ENCODE measurements at places on chromosomes 4 and X.

- DNase-seq: no peak
Measured at GRCh38 chr4:127071443-127071842, 561.3 kb upstream of the INTU start.

DNA sequence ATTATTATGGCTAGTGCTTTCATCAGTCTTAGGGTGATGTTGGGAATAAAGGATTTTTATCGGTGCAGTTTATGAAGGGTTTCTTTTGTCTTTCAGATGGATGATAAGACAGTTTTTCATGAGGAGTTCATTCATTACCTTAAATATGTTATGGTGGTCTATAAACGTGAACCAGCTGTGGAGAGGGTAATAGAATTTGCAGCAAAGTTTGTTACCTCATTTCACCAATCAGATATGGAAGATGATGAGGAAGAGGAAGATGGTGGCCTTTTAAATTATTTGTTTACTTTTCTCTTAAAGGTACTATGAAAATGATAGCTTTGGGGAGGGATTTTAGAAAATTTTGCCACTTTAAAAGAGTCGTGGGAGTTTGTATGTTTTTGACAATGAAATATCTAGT lies 1.3 kb downstream of the NCAPG start:
- DNase-seq: no peak

- DNase-seq: no peak
Measured at GRCh38 chr4:183370786-183371185, 48.6 kb upstream of the CLDN24 start.

GRCh38 chr4:95500361-95500760 lies 48.4 kb downstream of the UNC5C start:
- no peak for DNase-seq

- no peak for DNase-seq
Measured at GRCh38 chrX:46653482-46653881, 79.9 kb downstream of the CHST7 start.

DNA sequence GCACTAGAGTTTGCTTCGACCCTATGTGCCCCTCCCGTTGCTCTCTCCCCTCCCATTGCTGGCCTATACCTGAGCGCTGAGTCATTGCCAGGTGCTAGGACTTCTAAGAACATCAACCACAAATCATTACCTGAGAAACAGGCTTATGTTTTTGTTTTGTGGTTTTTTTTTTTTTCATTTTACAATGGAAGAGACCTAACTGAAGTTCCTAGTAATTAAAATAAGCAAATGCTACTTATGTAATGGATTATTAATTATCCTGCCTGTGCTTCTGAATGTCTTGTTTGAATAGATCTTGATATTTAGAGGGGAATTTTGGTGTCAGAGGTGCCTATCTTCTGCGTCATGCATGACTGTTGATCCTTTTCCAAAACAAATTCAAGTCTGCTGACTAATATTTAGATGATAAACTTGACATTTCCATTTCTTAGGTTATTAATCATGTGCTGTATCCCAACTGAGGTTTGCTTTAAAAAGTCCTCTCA lies 275.4 kb upstream of the CPEB2 start:
- no peak for DNase-seq

DNA sequence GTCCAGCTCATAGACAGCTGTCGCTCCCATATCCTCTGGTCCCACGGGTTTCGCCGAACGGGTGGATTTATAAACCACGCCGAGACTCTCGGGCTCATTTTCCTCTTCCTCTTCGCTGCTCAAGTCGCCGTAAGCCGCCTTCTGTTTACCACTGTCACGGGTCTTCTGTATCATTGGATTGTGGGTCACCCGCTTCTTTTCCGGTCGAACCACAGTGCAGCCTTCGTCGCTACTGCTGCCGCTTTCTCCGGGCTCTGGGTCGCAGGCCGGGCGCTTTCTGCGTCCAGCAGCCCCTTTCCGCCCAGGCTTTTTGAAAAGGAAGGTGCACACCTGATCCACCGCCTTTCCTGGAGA lies 311 bp downstream of the RNF113A start:
- DNase-seq: no peak

DNA sequence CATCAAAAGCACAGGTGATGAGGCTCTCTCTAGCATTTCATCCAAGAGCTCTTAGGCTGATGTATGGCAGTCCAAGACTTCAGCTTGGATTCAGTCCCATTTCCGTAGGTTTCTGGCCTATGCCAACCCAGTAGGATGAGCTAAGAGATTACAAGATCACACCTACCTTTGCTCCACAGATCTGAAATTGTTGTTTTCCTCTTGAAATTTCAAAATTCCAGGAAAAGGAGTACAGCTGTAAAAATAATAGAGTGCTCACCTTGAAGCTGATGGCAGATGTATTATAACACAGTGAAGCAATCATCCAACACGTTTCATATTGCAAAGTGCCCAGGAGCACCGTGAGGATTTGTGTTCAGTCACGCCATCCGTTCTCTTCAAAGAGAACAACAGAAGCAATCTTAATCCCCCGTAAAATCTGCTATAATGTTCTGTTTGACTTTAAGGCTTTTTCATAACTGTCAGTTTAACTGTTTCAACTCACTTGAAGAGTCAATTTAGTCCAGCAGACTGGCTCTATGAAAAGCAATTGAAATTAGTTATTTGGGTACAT lies 137.5 kb downstream of the CPE start:
- DNase-seq: no peak

DNA sequence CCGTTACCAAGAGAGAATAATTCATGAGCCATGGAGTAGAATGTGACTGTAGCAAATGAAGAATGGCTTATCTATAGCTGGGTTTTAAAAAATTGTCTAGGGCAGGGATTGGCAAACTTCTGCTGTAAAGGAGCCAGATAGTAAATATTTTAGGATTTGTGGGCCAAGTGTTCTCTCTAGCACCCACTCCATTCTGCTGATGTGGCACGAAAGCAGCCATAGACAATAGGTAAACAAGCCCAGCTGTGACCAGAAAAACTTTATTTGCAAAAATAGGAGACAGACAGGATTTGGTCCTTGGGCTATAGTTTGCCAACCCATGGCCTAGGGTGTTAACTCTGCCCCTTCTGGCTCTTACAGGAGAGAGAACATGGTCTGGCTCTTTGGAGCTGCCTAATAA lies 127.2 kb downstream of the AKAP4 start:
- DNase-seq: no peak

DNA sequence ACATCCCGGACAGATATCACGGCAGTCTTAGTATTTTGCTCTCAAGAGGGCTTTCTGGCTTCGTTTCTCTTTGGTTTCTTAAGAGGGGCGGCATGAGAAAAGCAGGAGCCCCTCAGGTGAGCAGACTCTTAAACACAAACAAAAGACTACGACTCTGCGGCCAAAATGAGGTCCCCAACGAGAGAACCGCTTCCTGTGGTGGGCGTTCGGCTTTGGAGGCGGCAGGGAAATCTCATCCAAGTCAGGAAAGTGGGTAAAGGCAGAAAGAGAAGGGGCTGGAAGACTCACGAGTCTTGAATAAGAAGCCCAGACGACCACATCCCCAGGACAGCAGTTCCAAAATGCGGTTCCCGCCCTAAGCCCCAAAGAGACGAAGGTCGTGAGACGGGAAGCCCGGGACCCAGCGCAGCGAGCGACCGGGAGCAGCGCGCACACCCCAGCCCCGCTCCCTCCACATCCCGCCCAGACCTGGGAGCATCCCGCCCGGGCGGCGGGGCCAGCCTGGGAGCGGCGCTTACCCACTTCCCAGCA lies 409 bp downstream of the UGDH start:
- no peak for DNase-seq

DNA sequence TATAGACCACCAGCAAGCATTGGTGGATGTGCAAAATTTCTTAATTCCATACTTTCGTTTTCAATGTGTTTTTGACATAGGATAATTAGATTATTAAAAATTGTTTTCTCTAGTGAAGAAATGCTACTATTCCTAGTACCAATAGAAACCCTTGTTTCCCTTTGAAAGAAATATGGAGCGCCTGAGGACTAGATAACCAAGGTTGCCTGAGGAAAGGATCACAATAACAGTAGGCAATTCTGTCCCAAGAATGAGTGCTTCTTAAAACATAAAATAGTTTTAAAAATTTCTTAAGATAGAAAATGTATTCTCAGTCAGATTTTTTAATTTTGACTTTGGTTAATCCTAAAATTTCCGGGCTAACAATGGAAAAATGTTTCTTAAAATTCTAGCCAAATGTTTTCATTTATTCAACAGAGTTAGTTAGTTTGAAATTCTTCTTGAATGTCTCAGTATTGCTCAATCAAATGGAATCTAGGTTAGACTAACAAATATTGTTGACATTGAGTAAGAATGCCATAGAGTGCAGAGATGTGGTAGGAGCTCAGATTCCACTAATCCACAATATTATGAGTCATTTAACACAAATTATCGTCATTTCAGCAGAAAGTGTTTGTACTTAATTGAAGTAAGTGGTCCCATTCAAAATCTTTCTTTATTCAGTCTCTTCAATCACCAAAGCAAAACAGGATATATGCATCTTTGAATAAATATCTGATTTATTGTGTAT lies 666.0 kb downstream of the GRID2 start:
- DNase-seq: no peak

DNA sequence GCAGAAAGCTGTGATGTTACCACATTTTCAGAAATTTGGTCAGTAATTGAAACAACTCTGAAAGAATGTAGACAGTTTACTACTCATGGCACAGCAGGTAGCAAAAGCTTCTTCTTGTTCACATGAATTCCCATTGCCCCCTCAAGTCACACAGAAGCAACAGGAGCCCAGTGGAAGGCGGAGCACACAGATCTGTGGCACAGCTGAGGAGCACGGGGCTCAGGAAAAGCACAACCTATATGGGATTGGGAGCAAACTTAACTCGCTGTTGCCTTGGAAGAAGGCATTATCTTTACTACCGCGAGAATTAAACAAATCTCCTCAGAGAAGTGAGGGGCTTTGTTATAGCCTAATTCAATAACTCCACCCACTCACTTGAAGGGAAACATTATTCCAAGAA lies 358.5 kb downstream of the SPOCK3 start:
- no peak for DNase-seq

DNA sequence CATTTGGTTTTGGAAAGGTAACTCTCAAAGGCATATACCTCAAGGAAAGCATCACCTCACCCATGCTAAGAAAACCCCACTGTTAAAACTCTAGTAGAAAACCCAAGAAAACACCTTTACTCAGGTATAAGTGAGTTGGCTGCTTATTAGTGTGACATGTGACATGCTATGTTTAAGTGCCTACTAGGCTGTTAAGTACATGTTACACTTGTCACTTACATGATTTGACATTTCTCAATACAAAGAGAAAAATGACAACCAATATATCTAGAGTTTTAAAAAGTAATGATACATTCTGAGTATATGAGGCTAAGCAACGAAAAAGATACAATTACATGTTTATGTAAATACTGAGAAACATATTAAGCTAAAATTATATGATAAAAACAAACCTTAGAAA lies 1548.3 kb upstream of the TENM3 start:
- no peak for DNase-seq

- DNase-seq: no peak
Measured at GRCh38 chr4:168908093-168908492, 102.0 kb downstream of the CBR4 start.

GRCh38 chrX:149495573-149496071 lies 9.5 kb downstream of the IDS start:
- DNase-seq: no peak

- no peak for DNase-seq
Measured at GRCh38 chrX:39653691-39654090, 444.1 kb downstream of the BCOR start.

- DNase-seq: no peak
Measured at GRCh38 chr4:23213198-23213597, 520.5 kb downstream of the GBA3 start.

- no peak for DNase-seq
Measured at GRCh38 chrX:100368167-100368566, 41.9 kb downstream of the PCDH19 start.

- DNase-seq: no peak
Measured at GRCh38 chrX:47632666-47633065, 2.9 kb upstream of the CFP start.

- no peak for DNase-seq
Measured at GRCh38 chr4:184284336-184284690, 66.6 kb upstream of the ENPP6 start.

- DNase-seq: no peak
Measured at GRCh38 chrX:81120258-81120935, 81.3 kb downstream of the HMGN5 start.

GRCh38 chr4:119750048-119750447 lies 121.4 kb upstream of the PDE5A start:
- DNase-seq: no peak

DNA sequence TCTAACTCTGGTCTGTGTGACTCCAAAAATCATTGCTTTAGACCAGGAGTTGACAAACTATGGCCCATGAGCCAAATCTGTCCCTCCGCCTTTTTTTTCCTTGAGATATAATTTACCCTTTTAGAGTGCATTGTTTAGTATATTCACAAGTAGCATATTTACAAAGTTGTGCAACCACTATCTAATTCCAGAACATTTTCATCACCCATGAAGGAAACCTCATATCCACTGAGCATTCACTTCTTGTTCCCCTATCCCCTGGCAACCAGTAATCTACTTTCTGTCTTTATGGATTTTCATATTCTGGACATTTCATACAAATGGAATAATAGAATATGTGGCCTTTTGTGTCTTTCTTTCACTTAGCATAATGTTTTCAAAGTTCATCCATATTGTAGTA lies 67.4 kb upstream of the CITED1 start:
- no peak for DNase-seq

DNA sequence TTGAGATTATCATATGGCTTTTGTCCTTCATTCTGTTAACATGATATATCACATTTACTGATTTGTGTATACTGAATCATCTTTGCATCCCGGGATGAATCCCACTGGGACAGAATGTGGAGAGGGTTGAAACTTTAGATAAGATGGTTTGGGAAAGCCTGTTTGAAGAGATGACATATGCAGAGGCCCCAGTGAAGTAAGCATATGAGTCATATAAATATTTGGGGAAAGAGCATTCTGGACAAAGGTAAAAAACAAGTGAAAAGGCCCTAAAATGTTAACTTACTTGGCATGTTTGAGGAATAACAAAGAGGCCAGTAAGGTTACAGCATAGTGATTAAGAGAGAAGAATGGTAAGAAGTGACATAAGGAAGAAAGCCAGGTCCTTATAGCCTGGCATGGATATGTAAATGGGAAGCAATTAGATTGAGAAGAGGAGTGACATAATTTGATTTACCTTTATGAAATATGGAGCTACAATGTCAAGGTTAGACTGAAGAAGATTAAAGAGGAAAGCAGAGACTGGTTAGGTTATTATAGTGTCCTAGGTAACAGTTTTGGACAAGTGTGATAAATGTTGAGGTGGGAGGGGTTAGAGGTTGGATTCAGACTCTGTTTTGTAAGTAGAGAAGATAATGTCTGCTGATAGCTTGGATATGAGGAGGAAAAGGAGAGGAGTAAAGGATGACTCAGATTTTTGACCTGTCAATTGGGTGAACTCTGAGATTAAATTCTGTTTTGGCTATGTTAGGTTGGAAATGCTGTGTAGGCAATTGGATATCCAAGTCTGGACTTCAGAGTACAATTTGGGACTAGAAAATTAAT lies 54.6 kb upstream of the DRP2 start:
- DNase-seq: no peak

GRCh38 chrX:13367950-13368349 lies 48.1 kb upstream of the ATXN3L start:
- no peak for DNase-seq
